ENCODE measurements at places on chromosomes 3 and 15.

GRCh38 chr3:108102420-108103039 lies 11.7 kb upstream of the CD47 start:
- no peak for DNase-seq

- DNase-seq, result no peak
These were observed 39.6 kb downstream of the SCAP start for GRCh38 chr3:47436180-47436579.

DNA sequence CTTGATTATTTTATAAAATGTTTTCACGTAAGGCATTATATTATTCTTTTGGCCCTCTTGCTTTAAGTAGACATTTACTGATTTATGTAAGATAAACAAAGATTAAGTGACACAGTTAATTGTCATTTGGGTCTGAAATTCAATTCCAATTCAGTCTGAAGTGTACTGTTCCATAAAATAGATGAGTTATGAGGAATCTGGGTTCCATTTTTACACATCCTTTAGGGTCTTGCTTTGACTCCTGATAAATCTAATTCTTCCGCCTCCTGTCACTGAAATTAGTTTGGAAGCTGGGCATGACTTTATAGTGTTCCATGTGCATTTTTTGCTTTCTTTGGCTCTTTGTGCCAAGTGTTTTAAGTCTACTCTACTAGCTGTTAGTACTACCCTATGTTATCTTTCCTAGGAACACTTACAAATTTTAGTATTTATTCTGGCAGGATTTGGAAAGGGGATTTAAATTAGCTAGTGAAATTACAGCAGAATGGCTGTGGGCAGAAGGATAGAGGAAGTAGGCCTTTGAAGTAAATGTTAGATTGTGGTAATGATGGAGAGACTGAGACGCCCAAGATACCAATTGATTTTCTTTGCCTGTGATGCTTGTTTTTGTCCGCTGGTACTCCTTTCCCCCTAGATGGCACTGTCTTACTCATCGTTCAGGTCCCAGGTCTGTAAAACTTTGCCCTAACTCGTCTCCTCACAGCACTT lies 14.3 kb downstream of the ARL8B start:
- no peak for DNase-seq

DNA sequence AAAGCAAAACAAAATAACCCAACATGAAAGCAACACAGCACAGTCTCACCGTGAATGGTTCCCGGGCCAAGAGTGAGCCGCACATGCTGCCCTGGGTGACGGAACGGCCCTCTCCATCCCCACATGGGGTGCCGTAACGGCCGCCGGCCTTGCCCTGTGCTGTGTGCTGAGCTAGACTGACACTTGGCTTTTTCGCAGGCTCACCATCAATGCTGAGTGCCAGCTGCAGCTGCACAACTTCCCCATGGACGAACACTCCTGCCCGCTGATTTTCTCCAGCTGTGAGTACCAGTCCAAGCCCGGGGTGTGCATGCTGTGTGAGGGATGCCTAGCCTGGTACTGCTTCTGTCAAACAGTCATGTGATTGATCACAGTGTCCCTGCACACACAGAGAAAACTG lies 357.6 kb downstream of the GABRG3 start:
- no peak for DNase-seq

GRCh38 chr3:141178026-141178425 lies 53.6 kb upstream of the PXYLP1 start:
- DNase-seq, result no peak

GRCh38 chr3:9948586-9948985 lies 3.6 kb downstream of the PRRT3 start:
- no peak for DNase-seq

GRCh38 chr3:49654176-49654825 lies 19.9 kb upstream of the APEH start:
- DNase-seq, result no peak

DNA sequence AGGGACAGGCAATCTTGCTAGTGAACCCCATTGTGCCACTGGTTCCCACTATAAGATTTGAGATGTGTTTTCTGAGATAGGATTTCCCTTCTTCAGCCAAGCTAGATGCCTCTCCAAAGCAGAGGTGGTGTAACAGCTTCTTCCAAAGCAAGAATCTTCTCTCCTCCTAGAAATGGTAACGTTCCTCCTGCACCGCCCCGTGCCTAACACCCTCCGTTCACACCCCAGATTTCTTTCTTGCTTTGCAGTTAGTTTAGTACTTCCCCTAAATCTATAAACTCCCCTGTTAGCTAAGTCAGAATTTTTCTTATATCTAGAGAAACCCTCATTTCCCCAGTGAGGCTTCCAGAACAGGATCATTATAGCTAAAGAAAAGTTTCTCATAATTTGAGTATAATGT lies 617.6 kb upstream of the MDFIC2 start:
- DNase-seq, result no peak

- DNase-seq, result no peak
These were observed 121.1 kb downstream of the ZNF621 start for GRCh38 chr3:40645883-40646282.

DNA sequence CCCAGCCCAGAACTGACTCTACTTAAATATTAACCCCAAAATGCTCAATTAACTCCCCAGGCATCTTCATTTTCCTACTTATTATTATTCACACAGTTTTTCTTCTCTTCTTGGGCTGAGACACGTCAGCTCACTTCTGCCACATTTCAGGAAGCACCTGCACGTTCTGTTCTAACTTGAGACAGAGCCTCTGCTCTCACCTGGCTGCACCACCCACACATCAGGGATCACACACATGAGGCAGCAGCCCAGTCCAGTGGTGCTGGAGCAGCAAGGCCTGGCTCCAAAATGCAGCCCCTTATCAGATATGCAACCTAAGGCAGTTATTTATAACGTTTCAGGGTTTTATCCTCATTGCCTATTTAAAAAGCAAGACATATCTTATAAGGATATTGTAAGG lies 127.5 kb downstream of the OSBPL10 start:
- no peak for DNase-seq
